ENCODE measurements at places on chromosomes 5 and 9.
A peak's percentile ranks its signal among the peaks of the same experiment; 100 is the strongest.

DNA sequence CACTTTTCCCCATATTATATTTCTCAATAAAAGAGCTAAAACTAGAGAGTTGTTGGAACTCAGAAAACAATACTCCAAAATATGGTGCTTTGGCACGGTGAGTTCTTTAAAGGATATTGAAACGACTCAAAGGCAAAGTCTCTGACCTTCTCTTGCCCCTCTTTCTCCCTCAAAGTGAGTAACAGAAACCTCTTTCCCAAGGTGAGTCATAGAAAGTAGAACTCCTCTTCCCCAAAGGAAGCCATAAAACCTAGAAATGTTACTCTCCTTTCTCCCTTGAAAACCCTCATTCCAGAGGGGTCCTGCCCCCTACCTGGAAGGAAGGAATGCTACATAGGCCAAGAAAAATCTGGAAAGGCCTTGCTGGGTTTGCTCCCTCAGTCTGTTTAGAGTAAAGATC is 47.5 kb downstream of the RAPGEF6 start:
- DNase-seq, result no peak

- no peak for DNase-seq
These were observed 16.0 kb upstream of the TBC1D2 start for GRCh38 chr9:98271479-98271878.

- DNase-seq, result no peak
These were observed 19.6 kb upstream of the MAN2A1 start for GRCh38 chr5:109669991-109670706.

DNA sequence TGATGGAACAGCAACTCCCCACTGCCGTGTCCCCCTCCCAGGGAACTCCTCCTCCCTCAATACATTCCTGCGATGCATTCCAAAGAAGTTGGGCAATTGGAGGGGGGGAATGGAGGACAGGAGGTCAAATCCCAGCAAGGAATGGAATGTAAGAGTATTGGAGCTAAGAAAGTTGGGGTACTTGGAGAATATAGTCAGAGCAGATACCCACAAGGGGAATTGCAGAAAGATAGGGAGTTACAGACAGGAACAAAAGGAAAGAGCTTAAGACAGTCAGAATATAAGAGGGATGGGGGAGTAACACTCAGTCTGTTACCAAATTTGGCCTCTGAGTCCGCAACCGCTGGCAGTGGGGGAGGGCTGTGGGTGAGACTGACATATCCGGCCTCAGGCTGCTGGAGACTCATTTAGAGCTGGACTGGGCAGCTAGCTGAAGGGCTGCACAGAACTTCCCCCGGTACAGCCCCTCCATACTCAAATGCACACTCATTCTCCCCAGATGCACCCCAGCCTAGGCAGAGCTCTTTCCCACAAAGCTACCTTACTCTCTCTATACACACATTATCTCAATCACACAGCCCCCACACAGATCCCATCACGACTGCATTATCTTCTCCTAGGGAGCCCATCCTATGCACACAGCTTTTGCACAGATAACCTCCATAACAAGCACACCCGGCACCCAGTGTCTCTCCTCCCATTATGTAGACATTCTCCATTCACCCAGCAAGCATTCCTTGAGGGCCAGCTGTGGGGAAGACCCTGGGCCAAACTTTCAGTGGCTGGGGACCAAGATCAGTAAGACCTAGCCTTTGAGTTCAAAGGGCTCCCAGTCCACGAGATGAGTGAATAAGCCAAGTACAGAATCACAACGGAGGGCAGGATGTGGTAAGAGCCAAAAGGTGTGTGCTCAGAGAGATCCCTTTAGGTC is 3.7 kb downstream of the TLN1 start:
- DNase-seq, result no peak

DNA sequence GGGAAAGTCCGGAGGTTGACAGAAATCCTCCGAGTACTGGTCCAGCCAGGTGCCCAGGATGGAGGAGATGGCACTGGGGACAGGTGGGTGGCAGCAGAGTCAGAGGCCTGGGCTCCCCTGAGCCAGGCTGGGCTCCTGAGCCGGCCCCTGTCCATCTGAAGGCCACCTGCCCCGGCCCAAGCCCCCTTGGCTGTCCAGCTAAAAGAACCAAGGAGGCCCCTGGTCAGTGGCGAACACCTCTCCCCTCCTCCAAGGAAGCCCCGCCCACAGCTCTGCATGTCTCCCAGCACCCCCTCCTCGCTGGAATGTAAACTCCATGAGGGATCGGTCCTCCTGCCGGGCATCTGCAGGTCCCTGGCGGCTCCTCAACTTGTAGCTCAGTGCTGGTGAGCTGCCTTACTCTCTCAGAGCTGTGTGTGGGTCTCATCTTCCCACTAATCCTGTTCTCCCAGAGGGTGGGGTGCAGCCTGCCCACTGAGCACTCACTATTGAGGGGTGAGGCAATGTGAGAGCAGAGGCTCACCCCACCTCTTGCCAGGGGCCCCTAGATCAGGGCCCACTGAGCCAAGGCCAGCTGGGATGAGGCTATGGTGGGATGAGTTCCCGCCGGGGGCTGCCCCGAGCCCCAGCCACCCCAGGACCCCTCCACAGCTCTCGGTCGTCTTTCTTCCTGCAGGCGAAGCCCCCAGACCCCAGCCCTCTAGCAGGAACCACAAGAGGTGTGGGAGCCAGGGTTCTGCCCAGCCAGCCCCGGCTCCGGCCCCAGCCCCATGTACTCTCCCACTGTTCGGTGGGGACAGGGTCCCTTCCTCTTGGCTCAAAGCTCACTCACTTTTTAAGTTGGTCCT is 12.0 kb downstream of the RALGDS start:
- DNase-seq, result no peak

GRCh38 chr5:59666440-59667068 is 227.0 kb downstream of the PDE4D start:
- DNase-seq, result peak; percentile 16

GRCh38 chr5:82717738-82718137 is 359.5 kb downstream of the TMEM167A start:
- no peak for DNase-seq

- DNase-seq, result peak; percentile 51
These were observed 1.6 kb downstream of the B4GALT1 start for GRCh38 chr9:33165263-33166151.

GRCh38 chr5:43895876-43896275 is 292.9 kb downstream of the NNT start:
- DNase-seq, result no peak

GRCh38 chr9:113682297-113682771 is 193.8 kb upstream of the ZNF618 start:
- peak; percentile 22 for DNase-seq

DNA sequence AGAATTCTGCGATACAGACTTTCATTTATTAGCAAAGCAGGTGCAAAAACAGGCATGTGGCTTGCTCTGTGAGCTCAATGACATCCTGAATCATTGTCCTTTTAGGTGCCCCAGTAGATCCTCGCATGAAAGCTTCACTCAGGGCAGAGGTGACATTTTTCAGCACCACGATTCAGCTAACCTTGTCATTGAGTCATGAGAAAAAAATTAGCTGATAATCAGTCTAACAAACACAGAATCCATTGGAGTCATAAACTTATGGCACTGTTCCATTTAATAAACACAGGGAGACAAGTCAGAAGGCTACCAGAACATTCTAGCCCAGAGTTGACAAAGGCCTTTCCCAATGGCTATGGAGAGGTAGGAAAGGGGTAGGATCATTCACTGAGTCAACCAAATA is 104.8 kb upstream of the RAD23B start:
- DNase-seq, result no peak

GRCh38 chr5:143767162-143767561 is 44.8 kb upstream of the HMHB1 start:
- no peak for DNase-seq

DNA sequence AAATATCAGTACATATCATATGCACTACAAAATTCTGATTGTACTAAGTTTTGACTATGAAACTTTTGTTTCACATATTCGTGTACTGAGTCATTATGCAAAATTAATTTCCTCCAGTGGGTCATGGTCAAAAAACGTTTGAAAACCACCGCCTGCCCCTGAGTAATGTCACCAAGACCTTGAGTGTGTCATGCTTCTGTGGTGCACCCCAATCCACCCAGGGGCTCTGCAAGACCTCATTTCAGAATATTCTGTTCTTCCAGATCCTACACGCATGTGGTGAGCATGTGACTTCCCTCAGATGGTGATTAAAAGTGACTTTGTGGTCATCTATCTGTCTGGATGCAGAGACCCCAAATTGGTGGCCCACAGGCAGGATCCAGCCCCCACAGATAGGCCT is 31.0 kb downstream of the ABLIM3 start:
- no peak for DNase-seq

- DNase-seq, result no peak
These were observed 23.2 kb downstream of the FGD3 start for GRCh38 chr9:92970467-92970923.

GRCh38 chr5:138544181-138545134 is 1.4 kb upstream of the ETF1 start:
- no peak for DNase-seq

- no peak for DNase-seq
These were observed 55.6 kb upstream of the KCNIP1 start for GRCh38 chr5:170448221-170448620.

- DNase-seq, result no peak
These were observed 32.4 kb upstream of the STX17 start for GRCh38 chr9:99873943-99874584.

- DNase-seq, result no peak
These were observed 18.4 kb upstream of the RFK start for GRCh38 chr9:76412638-76413037.

GRCh38 chr5:140111011-140111858 is 2.7 kb upstream of the PURA start:
- DNase-seq, result no peak

DNA sequence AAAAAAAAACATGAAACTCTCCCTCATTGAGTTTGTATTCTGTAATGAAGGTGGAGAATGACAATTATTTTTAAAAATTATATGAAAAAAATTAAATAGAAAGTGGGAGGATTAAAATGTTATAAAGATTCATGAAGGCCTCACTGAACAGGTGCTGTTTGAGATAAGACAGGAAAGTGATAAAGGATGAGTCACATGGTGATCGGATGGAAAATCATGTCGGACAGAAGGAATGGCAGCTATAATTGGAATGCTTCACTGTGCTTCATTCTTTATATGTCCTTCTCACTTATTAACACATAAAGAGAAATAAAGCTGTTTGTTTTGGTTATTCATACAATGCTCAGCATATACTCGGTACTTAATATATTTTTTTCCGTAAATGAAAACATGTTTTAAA is 464.5 kb upstream of the RGMB start:
- no peak for DNase-seq

- DNase-seq, result peak; percentile 94
These were observed 613 bp downstream of the ZBTB5 start for GRCh38 chr9:37464426-37465248.

DNA sequence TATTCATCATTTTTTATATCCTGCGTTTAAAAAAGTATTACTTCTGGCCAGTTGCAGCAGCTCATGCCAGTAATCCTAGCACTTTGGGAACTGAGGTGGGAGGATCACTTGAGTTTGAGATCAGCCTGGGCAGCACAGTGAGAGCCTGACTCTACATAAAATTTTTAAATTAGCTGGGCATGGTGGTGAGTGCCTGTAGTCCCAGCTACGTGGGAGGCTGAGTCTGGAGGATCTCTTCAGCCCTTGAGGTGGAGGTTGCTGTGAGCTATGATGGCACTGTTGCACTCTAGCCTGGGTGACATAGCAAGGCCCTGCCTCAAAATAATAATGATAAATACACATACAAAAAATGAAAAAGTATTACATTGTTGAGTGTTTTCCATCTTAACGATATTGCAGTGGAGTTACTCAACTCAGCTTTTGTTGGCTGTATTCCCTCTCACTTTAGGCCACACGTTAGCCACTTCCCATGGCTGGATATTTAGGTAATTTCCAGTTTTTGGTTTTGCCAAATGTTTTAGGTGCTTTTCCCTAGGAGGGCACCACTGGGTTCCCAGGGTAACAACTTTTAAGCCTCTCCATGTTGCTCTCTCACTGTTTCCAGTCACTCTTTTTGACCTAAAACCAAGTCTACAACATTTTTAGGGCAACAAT is 20.6 kb downstream of the SHB start:
- DNase-seq, result no peak

DNA sequence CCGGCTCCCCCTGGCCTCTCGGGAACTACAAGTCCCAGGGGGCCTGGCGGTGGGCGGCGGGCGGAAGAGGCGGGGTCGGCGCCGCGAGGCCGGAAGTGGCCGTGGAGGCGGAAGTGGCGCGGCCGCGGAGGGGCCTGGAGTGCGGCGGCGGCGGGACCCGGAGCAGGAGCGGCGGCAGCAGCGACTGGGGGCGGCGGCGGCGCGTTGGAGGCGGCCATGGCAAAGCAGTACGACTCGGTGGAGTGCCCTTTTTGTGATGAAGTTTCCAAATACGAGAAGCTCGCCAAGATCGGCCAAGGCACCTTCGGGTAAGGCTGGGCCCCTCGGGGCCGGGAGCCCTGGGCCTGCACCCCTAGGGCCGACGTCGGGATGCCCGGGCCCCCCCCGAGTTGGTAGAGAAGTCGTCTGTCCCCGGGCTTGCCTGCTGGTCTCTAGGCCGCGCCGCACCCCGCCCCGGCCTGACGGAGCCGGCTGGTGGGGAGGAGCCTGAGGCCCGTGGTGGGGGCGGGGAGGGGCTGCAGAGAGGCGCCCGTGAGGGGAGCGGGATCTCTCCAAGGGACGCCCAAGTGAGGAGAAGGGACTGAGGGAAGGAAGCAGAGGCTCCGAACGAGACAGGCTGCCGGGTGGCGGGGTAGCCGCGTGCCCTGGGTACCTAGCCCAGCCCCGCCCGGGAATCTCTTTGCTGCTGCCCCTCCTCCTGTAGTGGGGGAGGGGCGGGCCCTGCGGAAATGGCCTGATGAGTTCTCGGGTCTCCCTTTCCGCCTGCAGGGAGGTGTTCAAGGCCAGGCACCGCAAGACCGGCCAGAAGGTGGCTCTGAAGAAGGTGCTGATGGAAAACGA is at the start of gene CDK9:
CDK9 (plus strand) TSS at position 102 of the 840 bp plus-strand sequence; CDS start at position 217, 115 bp downstream.
- DNase-seq, result peak; percentile 96

DNA sequence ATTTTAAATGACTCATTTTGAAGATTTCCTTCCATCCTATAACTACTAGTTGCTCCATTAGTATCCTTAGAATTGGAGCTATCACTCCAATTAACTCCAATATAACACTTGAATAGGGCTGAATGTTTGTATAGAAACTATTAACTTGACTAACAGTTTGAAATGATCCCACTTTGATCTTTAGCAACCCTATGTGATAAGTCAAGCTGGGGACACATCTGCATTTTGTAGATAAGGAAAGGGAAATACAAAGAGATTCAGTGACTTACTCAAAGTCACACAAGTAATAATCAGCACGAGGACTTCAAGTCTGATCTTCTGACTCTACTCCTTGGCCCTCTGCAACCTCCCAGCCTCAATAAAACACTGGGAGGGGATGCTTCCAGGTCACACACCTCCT is 101.1 kb downstream of the TMEM215 start:
- DNase-seq, result no peak

DNA sequence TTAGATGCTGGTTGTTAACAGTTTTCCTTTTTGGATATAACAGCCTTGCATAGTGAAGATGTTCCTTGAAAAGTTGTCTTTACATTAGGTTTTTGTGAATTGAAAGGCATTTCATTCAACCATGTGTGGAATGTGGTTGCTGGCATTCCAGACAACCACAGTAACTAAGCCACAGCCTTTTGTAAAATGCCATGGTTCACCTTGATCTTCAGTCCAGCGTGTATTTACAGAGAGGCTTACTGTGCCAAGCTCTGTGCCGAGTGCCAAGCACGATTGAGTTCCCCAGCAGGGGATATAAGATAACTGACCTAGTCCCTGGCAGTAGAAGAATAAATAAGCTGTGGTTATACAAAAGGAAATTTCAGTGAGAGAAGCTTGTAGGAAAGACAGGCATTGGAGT is 4.9 kb downstream of the EXOSC2 start:
- no peak for DNase-seq

Measured in B cell (primary cell).